AG20443 (cell line): ENCODE measurements at places on chromosomes 11 and 22.

DNA sequence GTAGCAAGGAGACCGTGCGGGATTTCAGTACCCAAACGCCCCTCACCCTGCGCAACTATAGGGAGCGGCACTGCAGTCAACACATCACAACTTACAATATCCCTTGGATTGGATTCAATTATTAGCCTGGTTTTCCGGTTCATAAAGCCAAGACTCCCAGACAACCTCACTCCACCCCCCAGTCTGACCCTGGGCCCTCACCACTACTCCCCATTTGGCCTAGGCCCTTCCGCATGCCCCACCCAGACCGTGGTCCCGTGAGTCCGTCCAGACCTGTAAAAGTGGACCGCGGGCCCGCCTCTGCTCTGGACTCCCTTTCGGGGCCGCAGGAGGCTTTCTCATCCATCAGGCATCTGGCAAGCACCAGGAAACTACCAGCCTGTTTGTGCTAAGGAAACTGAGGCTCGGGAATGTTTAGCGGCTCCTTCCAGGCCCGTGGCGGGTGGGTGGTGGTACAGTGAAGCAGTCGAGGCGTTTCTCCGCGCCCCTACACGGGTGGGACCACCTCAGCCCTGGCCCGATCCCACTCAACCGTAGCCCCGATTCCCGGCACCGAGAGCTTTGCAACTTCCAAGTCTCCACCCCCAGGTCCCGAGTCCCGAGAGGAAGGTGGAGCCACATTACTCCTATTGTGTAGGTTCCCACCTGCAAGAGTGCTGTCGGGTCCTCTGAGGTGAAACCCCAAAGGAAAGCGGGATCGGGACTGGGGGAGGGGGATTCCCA is 679 bp upstream of the DPP3 start:
- DNase-seq: peak; percentile 58

- DNase-seq: no peak
Measured at GRCh38 chr22:28736301-28737155, 5.1 kb downstream of the CHEK2 start.

DNA sequence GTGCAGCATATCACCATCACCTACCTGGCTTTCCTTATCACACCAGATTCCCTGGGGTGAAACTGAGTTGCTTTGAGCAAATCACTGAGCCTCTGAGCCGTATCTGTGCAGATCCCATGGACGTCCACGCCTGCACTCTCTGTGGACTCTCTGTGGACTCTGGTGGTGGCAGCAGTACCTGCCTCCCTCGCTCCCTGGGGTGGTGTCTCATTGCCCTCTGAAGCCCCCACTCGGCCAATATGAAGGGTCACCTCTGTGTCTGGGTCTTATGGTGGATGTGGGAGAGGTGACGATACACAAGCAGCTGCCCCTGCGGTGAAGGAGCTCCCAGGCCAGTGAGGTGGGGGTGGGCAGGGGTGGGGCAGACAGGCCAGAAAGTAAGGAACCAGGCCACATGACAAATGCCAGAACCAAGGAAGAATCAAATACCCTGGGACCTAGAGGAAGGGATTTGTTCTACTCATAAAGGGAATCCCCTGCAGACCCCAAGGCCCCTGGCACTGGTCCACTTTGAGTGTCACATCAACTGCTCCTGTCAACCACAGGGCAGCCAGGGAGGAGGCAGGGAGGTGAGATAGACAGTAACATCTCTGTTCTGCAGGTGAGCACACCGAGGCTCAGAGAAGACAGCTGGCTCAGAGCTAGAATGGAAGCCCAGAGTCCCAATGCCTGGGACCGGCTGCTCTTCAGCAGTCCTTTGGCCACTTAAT is 9.2 kb upstream of the CHST1 start:
- DNase-seq: no peak

GRCh38 chr11:76026281-76026680 is 180.0 kb downstream of the WNT11 start:
- no peak for DNase-seq

- DNase-seq: no peak
Measured at GRCh38 chr11:86596861-86597586, 75.4 kb downstream of the ME3 start.

DNA sequence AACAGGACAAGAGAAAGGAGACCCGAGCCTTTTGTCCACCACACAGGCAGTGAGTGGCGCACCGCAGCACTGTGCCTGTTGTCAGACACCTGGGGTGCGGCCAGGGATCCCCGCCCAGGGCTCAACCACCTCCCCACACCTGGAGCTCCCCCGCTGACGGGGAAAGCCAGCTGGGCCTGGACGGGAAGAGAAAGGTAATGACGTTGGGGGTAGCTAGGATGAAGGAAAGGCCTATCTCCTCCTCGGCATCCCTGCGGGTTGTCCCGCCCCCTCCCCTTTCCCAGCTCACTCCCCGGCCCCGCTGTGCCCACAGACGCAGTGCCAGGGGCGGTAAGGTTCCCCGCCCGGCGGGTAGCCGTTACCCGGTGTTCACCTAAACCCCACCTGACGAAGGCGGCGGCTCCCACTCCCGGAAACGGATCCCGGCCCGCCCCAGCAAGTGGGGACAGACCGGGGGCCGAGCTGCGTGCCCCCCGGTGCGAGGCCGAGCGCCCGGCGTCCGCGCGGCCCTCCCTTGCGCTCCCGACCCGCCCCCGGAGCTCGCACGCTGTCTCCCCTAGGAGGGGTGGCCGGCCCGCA is 495 bp downstream of the HYOU1 start:
- no peak for DNase-seq

DNA sequence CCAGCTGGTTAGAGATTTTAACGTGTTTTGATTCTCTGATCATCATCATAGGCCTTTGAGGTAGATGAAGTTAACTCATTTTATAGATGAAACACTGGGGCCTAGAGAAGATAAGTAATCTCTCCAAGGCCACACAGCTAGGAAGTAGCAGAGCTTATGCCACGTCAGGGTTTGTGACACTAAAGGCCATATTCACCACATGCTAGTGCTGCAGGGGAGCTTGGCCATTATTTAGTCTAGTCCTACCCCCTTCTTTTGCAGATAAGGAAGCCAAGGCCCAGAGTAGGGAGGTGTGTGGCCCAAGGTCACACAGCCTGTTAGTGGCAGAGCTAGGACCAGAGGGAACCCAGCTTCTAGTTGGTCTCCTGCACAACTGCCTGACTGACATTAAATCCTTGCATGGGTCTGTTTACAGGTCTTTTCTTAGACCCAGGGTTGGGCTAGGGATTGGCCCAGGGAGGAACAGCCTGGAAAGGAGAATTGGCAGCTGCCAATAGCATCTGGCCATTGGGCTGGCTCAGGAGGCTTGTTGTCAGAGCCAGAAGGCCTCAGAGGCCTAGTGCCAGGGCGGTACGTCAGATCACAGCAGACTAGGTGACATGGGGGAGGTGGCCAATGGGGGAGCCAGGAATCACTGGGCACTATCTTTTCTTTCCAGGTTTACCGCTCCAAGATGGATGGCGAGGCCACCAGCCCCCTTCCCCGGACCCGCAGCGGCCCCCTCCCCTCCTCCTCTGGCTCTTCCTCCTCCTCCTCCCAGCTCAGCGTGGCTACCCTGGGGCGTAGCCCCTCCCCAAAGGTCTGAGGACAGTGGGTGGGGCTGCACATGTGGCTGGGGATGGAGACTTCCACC is 36.0 kb downstream of the PHLDB1 start:
- DNase-seq: no peak

- no peak for DNase-seq
Measured at GRCh38 chr22:38236786-38237185, 35.0 kb downstream of the MAFF start.

DNA sequence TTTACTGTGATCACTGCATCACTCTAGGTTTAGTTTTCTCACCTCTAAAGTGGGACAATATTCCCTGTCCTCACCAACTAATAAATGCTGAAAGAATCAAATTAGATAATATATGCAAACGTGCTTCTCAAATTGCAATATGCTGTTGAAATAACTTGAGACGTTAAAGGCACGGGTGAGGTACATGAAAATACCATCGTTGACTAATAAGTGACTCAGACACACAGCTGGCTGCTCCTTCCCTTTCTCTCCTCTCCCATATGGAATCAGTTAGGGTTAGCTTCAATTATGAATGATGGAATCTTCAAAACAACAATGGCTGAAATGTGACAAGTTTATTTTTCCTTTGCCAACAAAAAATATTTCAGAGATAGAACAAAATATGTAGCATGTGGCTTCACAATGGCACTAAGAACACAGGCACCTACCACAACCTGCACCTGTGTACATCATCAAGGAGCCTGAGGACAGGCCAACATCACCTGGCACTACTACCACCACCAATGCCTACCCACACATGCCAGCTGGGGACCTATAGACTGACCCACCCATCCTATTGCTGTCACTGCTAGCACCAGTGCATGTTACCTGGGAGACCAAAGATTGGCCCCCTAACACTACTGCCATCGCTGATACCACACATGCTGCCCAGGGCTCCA is 13.7 kb downstream of the GDPD4 start:
- peak; percentile 85 for DNase-seq

- DNase-seq: no peak
Measured at GRCh38 chr22:38829485-38829884, 14.3 kb downstream of the NPTXR start.

GRCh38 chr11:66881927-66882452 is 25.1 kb downstream of the LRFN4 start:
- DNase-seq: no peak

- no peak for DNase-seq
Measured at GRCh38 chr11:62846177-62846576, 6.8 kb upstream of the WDR74 start.

DNA sequence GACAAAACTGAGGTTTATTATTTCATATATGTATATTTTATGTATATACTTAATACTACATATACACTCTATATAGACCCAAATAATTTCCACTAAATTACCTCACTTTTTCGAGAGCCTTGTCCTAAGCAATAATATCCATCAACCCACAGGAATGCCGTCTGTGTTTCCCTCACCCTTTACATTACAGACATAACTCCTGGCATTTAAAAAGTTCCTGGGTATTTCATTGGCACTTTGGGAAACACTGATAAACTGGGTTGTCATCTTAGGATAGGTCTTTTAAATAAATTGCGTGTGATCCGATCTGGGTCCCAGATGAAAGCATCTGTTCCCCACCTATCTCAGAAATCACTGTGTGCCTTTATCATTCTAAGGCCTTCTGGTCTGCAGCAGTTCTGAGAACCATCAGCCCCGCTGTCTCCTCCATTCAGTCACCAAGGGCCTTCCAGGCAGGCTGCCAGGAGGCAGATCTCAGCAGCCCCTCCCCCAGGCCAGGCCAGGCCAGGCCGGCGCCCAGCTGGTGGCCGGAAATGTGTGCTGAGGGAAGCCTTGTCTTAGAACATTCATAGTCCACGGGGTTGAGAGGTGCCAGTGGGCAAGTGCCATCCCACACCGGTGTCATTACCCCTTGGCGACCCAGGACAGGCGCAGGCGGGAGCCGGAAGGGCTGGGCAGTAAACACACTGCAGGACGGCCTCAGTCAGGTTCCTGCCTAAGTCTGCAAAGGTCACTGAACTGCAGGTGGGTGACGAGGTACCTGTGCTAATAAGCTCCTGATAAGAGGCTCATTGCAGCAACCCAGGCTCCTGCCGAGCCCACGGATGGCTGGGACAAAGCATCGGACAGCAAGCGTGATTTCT is 3.3 kb downstream of the FGF19 start:
- DNase-seq: peak; percentile 53

- DNase-seq: peak; percentile 88
Measured at GRCh38 chr11:118152552-118153471, at the start of gene SCN4B. Gene SCN4B, minus strand, starts transcription at chr11:118152823. Its CDS starts 150 bp downstream, at chr11:118152673.

- DNase-seq: no peak
Measured at GRCh38 chr11:67698247-67698646, 23.8 kb upstream of the ALDH3B2 start.

DNA sequence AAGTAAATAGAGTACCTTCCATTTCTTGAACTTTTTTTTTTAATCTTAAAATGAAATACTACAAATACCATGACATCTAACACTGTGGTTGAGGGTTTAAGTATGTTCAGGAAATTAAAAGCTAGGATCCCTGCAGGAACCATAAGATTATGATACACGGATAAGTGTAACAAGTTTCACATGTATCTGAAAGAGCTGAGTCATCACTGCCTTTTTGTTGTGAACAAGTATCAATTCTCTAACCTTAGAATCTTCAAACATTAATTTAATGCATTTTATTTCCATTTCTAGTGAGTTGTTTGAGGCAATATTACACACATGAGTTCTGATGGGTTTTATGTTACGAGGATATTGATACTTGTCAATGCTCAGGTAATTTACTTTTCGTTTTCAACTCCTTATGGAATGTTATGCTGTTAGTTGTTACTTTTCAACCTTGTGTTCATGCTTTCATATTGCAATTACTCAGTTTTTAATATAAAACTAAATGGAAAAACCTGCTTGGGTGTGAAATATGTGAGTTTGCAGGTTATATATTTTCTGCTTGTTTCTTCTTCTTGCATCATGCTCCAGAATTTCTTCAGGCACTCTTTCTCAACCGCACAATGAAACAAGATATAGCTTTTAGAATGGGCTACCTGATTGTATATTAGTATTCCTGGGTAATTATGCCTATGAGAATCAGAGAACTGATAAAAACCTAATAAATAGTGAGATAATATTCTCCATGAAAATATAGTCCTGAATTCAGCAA is 361.3 kb upstream of the MTNR1B start:
- no peak for DNase-seq

GRCh38 chr11:17287058-17287457 is 10.5 kb downstream of the NUCB2 start:
- no peak for DNase-seq

- DNase-seq: peak; percentile 65
Measured at GRCh38 chr22:31490496-31490925, 869 bp upstream of the EIF4ENIF1 start.
